ENCODE measurements at places on chromosomes 1 and 21. TPM values are rescaled to one million over a fixed set of nuclear protein-coding genes. Genes with fewer than 3 reads are reported as not detected.

DNALI1 gene
- total RNA-seq, result 0.63 TPM

AXDND1 gene
- not detected for total RNA-seq

BPNT1 gene
- 25.1 TPM for total RNA-seq

AMIGO1 gene
- total RNA-seq, result 2.7 TPM

KCNJ15 gene
- 2.1 TPM for total RNA-seq

OR2L5 gene
- not detected for total RNA-seq

TRIM45 gene
- 0.76 TPM for total RNA-seq

CADM3 gene
- not detected for total RNA-seq

KMO gene
- not detected for total RNA-seq

WNT4 gene
- 0.32 TPM for total RNA-seq

FBLIM1 gene
- 69.9 TPM for total RNA-seq

GPR157 gene
- total RNA-seq, result 1.7 TPM

RALGPS2 gene
- 49.6 TPM for total RNA-seq

Measured in GM23248 (cell line).